Myocyte (in vitro differentiated cells): ENCODE measurements at places on chromosomes 3 and 15. TPM values are rescaled to one million over a fixed set of nuclear protein-coding genes. Genes with fewer than 3 reads are reported as not detected.

Gene IQCH
- total RNA-seq = 5.4 and 6.9 TPM in 2 replicates

Gene TERC
- total RNA-seq = 86.8 and 454 TPM in 2 replicates

Gene GUCA1C
- total RNA-seq = not detected in 2 replicates

Gene GHRL
- total RNA-seq = not detected in 2 replicates

Gene ZNF80
- 0.10 TPM in 1 of 2 replicates, not detected in the other for total RNA-seq

Gene GRAMD2A
- total RNA-seq = not detected in 2 replicates

Gene TTLL13
- total RNA-seq = 0.08 TPM in 1 of 2 replicates, not detected in the other

Gene PAK6
- 0.21 and 0.48 TPM in 2 replicates for total RNA-seq

Gene ONECUT1
- total RNA-seq = not detected in 2 replicates

Gene ITIH3
- total RNA-seq = not detected in 2 replicates

Gene SLC22A14
- total RNA-seq = 0.78 and 0.83 TPM in 2 replicates

DNA sequence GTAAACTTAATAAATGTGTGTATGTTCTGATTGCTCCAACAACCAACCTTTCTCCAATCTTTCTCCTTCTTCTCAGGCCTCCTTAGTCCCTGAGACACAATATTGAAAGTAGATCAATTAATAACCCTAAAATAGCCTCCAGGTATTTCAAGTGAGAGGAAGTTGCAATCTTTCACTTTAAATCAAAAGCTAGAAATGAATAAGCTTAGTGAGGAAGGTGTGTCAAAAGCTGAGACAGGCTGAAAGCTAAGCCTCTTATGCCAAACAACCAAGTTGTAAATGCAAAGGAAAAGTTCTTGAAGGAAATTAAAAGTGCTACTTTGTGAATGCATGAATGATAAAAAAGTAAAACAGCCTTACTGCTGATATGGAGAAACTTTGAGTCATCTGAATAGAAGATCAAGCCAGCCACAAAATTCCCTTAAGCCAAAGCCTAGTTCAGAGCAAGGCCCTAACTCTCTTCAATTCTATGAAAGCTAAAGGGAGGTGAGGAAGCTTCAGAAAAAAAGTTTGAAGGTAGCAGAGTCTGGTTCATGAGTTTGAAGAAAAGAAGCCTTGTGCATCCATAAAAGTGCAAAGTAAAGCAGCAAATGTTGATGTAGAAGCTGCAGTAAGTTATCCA, 38.6 kb downstream of the CCDC80 start:
- DNase-seq = no peak

- DNase-seq = no peak
These were observed 45.0 kb downstream of the IQSEC1 start for GRCh38 chr3:13028010-13028821.

GRCh38 chr15:66692808-66693596, 9.0 kb upstream of the SMAD6 start:
- DNase-seq = no peak

DNA sequence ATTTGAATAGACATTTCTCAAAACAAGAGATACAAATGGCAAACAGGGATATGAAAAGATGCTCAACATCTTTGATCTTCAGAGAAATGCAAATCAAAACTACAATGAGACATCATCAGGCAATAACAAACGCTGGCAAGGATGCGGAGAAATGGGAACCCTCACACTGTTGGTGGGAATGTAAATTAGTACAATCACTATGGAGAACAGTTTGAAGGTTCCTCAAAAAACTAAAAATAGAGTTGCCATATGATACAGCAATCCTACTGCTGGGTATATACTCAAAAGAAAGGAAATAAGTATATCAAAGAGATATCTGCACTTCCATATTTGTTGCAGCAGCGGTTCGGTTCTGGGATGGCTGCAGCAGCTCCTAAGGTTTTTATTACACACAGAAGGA, 16.8 kb upstream of the LARS2 start:
- DNase-seq = no peak

DNA sequence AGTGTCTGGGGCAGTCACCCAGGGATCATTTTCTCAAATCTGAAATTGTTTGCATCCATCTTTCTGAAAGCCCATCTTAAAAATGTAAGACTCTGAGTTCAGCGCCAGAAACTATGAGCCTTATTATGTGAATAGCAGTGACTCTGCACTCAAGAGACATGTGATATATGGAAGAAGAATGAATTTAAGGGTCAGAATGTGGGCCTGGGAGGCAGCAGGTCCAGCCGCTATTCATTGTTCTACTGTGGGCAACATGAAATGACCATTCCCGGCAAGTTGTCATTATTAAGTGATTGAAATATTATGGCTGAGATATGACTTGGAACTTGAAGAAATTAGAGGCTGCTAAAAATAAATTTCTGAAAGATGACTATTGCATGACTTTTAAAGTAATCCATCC, 228.6 kb upstream of the ARRDC4 start:
- DNase-seq = no peak

DNA sequence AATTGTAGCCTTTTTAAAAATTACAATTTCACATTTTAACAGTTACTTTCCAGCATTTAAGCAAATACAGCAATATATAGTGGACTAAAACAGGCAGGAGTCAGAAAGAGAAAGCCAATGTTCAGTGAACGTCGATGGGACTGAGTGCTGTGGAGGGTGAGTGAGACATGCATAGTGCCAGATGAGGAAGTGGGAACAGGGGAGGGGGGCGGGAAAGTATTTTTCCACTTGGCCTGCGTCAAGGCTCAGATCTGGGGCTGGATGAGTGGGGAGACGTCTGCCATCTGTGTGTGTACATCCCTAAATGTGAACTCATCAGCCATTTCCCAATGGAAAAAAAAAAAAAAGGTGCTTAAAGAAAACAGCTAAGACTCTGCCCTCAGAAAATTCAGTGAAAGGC, 19.2 kb upstream of the RAD18 start:
- DNase-seq = no peak

DNA sequence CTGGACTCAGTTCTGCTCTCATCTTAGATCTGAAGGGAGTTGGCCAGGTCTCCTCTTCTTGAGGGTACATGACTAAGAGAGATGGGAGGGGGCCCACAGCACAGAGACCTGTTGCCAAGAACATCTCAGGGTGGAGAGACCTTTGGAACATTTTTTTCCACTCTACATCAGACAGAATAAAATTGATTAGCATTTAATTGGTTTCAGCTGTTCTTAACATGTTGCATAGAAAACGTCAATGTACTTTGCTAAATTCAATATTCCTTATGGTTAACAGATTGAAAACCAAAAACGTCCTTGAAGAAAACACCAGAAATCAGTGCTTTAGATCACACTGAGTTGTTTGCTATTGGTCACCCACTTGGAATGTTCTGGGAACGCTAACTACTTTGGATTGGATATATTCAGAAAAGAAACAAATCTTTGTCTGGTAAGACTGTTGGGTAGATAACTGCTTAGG, 36.4 kb upstream of the FSTL1 start:
- no peak for DNase-seq

DNA sequence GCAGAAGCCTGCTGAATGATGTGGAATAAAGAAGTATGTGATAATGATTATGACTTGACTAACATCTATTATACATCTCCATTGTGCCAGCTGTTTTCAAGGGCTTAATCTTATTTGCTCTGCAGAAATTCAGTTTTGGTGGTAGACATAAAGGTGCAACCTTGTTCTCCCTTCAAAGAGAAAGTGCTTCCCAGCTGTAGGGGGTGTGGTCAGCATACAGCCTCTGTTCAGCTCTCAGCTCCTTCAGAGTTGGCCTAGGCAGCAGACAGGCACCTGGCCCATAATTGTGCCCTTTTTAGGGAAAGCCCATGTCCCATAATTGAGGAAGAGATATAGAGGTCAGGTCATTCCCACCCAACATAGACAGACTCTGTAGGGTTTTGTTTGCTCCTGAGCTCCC, 104.3 kb upstream of the EOMES start:
- no peak for DNase-seq

DNA sequence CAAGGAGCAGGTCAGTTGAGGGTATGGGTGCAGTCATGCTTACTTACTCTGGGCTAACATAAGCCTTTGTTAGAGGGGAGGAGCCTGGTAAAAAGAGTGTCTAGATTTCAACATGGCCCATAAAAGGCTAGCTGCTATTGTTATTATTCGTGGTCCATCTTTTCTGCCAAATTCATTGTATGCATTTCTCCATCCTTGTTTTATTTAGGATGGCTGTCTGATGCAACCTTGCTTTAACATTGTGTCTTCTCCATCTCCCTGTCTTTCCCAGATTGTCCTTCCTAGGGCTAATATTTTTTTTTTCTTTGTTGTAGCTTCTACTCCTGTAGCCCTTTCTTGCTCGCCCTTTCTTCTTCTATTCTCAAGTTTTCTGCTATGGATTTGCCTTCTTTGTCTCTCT, 12.6 kb downstream of the RBMS3 start:
- no peak for DNase-seq

GRCh38 chr15:92082006-92082843, 228.7 kb downstream of the SLCO3A1 start:
- peak; percentile 38 for DNase-seq

DNA sequence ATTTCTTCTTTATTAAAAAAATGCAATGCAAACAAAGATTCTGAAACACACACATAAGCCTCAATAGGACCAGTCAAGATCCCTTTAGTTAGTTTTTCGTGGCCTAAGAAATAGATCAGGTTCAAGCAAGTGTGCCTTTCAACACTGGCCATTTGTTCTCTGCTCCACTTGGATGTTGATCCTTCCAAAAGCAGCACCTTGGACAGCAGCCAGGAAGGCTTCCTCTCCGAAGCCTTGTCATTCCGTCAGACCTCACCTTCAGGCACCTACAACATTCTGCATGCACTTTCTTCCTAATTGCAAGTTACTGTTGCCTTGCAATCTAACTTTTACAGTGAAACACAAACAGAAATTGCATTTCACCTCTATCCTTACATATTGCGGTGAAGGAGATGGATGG, 155.9 kb upstream of the FEZF2 start:
- DNase-seq = peak; percentile 65

DNA sequence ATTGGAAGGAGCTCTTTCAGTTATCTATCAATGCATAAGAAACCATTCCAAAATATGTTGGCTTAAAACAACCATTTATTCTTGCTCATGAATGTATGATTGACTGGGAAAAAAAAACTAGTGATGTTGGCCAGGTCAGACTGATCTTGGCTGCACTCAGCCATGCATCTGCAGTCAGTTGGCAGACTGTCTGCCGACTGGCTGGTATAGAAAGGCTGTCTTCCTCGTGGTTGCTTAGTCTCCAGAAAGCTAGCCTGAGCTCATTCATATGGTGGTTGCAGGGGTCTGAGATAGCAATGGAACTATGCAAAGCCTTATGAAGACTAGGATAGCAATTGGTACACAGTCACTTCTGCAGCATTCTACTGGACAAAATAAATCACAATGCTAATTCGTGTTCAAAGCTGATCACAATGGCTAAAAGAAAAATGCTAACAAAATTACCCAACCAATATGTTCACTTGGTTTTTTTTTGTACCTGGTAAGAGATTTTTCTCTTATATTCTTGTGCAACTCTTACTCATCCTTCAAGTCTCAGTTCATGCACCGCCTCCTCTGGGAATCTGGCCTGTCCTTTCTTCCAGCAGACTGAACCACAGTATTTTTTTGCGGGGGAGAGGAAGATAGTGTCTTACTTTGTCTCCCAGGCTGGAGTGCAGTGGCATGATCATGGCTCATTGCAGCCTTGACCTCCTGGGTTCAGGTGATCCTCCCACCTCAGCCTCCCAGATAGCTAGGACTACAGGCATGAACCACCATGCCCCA, 126.8 kb downstream of the KCNAB1 start:
- no peak for DNase-seq

GRCh38 chr3:175521406-175521805, 662.3 kb downstream of the NAALADL2 start:
- no peak for DNase-seq

GRCh38 chr3:40801284-40801741, 276.6 kb downstream of the ZNF621 start:
- peak; percentile 74 for DNase-seq

DNA sequence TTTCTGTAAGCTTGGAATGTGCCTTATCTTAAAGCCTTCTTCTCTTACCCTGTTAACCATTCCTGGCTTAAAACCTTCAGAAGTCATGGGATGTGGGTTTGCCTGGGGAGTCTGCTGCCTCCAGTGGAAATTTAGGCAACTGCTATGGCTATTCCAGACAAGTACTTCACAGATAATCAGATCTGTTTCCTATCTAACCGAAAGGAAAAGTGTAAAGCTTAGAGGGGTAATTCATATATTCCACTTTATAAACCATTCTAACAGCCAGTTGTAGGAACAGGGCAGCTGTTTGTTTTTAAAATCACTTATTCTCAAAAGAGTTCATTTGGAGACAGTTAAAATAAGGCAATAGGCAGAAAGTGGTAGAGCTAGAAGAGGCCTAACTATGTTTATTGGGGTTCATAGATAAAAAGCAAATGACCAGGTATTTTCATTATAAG, 219.9 kb downstream of the TCF12 start:
- peak; percentile 53 for DNase-seq

DNA sequence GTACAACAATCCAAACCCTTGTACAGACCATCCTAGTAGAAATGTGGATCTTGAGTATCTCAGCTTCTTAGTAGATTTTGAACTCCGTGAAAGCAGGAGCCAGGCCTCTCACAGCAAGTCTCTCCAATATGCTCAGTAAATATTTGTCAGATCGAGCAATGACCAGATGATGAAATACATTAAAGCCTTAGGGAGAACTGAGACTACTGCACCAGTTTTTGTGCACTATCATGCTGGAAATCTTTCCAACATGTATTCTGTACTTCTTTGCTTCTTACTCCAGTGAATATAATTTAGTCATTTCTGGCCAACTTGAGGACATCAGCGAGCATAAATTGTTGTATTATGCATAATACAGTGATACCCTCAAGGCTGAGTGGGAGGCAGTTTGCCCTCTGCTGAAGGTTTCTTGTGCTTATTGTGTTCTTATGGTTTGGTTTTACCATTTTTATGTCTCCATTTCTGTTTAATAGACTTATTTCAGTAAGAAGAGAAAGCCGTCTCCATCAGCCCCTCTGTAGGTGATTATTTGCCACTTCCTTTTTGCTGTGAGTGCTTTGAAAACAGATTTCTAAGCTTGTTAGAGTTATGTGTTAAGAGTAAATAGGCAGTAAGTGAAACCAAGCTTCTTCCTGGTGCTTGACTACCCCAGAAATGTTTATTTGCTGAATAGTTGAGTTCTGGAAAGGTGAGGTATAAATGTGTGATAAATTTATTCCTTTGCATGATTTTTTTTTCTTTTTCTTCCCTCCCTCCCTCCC, 147.1 kb downstream of the PGPEP1L start:
- no peak for DNase-seq

GRCh38 chr3:114519415-114519814, 225.6 kb downstream of the TIGIT start:
- DNase-seq = peak; percentile 52

DNA sequence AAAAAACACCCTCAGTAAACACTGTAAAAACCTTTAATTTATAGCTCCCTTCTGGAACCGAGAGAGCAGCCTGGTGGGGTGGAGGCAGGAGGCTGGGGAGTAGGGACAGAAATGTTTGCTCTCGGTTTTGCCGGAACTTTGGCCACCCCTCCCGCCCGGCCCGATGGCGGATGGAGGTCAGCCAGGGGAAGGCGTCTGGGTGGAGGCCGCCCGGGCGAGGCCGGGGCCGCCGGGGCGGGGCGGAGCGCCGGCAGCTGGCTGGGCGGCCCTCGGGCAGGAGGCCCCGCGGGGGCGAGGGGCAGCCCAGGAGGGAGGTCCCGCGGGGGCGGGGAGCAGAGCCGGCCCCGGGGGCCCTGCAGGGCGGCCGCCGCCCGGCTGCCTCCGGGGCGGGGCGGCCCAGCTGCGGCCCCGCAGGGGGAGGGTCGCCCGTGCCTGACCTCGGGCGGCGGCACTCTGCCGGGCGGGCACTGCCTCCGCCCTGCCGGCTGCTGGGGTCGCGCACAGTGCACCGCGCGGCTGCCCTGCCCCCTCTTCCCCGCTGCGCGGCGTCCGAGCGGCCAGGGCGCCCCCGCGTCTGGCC, 829 bp upstream of the SKIL start:
- peak; percentile 91 for DNase-seq

- no peak for DNase-seq
These were observed 279.0 kb downstream of the RPLP1 start for GRCh38 chr15:69731581-69731980.
